ENCODE measurements at places on chromosomes 12 and 14. TPM values are rescaled to one million over a fixed set of nuclear protein-coding genes. Genes with fewer than 3 reads are reported as not detected.

DNA sequence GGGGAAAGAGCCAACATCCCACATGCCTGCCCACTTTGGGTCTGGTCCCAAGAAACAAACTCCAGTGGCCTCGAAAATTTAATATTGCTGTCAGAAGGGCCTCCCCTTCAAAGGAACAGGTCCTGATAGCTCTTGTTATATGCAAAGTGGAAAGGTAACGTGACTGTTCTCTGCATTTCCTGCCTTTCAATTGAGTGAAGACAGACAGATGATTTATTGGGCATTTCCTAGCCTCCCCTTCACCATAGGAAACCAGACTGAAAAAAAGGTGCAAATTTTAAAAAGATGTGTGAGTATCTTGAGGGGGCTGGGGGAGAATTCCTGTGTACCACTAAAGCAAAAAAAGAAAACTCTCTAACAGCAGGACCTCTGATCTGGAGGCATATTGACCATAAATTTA, 235.2 kb downstream of the ZFP36L1 start:
- no peaks in the 10 kb centered on the region for H3K27me3 ChIP-seq
- H3K4me1 ChIP-seq: peaks cover 3% of the 10 kb centered on the region
- no peaks in the 10 kb centered on the region for H3K36me3 ChIP-seq
- H3K4me3 ChIP-seq: no peak overlapping the region

GRCh38 chr14:54631016-54631415, 64.1 kb downstream of the SAMD4A start:
- H3K4me3 ChIP-seq: no peak overlapping the region
- no peaks in the 10 kb centered on the region for H3K4me1 ChIP-seq
- no peaks in the 10 kb centered on the region for H3K36me3 ChIP-seq

TMTC2 gene
- 20.6 TPM for total RNA-seq

PGF gene
- total RNA-seq: 0.57 TPM

TBX5 gene
- total RNA-seq: not detected

DNA sequence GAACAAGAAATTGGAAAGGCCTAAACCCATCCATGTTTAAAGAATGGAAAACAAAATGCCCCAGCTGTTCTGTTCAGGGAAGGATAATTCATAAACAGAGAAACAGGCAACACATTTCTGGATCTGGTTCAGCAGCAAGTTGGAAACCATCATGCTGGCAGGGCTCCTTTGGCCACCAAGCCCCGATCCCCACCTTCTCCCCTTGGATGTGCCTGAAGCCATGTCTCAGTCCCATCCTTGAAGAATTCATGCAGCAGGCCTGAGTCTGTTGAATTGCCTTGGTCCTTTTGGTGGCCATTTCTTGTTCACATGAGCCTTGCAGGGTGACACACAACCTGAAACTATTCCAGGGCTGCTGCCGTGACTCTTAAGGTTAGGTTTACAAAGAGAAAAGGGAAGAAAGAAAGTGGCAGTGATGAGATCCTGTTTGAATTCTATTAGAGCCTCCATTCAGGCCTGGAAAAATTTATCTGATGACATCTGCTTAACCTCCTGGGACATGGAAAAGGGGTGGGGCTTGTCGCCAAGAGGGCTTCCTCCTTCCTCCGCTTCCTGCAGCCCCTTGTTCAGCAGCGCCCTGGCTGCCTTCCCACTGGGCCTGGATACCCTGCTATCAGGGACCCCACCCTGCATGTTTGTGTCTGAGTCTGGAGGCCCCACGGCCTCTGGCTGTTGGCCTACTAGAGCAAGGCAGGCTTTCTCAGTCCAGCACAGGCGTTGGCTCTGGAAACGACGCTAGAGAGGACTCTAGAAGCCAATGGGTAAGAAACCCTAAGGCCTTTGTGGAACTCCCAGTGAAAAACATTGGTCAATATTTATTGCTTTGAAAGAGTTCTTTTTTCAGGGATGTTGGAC, 341.9 kb downstream of the C12orf75 start:
- H3K27ac ChIP-seq: peak overlapping the region; percentile 16
- DNase-seq: peak; percentile 20
- H3K27me3 ChIP-seq: no peaks in the 10 kb centered on the region
- H3K4me3 ChIP-seq: no peak overlapping the region

DNA sequence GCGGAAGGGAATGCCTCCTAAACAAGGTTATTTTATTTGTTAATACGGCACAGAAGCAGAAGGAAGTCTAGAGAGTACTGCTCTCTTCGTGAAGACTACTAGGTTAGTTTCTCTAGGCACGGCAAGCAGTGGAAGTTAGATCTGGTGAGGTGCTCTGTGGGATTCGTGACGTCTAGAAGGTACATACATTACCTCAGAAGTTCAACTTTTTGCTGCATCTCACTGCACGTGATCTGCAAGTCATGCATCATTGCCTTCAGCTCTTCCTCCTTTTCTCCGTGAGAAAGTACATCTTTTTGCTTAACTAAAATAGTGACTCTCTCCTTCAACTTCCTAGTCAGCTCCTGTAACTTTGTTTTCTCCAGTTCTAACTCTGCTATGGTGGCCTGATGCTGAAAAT, 74.7 kb downstream of the NIN start:
- H3K4me3 ChIP-seq: no peak overlapping the region
- H3K36me3 ChIP-seq: no peaks in the 10 kb centered on the region
- H3K27me3 ChIP-seq: no peaks in the 10 kb centered on the region
- H3K27ac ChIP-seq: no peak overlapping the region
- no peak for DNase-seq

- H3K4me3 ChIP-seq: no peak overlapping the region
- peaks cover 13% of the 10 kb centered on the region for H3K4me1 ChIP-seq
- H3K27me3 ChIP-seq: no peaks in the 10 kb centered on the region
- H3K36me3 ChIP-seq: no peaks in the 10 kb centered on the region
- H3K27ac ChIP-seq: no peak overlapping the region
These were observed 4.3 kb downstream of the ARL6IP4 start for GRCh38 chr12:122984612-122985337.

DNAJC22 gene
- total RNA-seq: 29.0 TPM

- no peaks in the 10 kb centered on the region for H3K36me3 ChIP-seq
- H3K27me3 ChIP-seq: no peaks in the 10 kb centered on the region
- no peak overlapping the region for H3K27ac ChIP-seq
- H3K4me1 ChIP-seq: no peaks in the 10 kb centered on the region
- H3K4me3 ChIP-seq: no peak overlapping the region
These were observed 27.6 kb downstream of the EML5 start for GRCh38 chr14:88765130-88765529.

MYF5 gene
- not detected for total RNA-seq

GRCh38 chr12:114673169-114673833, 10.7 kb downstream of the TBX3 start:
- DNase-seq: no peak
- peak overlapping the region; percentile 7 for H3K27ac ChIP-seq

DNA sequence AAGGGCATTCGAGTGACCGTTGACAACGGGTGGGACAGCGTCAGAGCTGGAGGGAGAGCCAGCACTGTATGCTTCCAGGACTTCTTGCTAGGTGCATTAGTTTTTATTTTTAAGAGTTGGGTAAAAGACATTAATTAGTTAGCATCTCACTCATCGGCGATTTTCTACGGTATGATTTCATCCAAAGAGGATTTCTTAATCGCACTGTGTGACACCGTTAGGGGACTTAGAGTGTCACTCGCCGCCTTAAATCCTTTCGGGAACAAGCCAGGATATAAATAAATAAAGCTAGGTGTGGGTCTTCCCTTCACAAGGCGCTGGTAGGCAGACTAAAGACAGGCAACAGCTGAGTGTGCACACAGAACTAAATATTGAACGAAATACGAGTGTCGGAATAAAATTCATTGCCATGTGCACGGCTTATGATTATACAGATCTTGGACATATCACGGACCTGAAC, 869 bp upstream of the NOVA1 start:
- peak; percentile 18 for DNase-seq
- peak overlapping the region; percentile 34 for H3K27ac ChIP-seq
- no peaks in the 10 kb centered on the region for H3K4me1 ChIP-seq

DNA sequence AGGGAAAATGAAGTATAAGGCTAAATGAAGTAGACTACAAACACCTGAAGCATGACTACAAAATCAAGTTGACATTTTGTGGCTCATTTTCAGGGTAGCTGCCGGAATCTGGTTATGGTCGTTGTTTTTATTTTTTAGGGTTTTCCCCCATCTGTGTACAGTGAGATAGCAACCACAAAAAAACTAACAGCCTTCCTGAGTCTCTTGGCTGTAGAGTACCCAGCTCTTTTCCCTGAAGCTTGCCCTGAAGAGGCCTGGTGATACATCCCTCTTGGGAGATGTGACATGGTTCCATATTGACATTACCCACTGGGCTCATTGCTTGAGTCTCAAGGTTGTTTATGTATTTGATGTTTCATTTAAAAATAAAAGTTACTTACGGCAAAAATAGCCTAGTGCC, 424.0 kb downstream of the ZFP36L1 start:
- DNase-seq: no peak
- no peak overlapping the region for H3K4me3 ChIP-seq
- H3K27me3 ChIP-seq: no peaks in the 10 kb centered on the region
- H3K27ac ChIP-seq: no peak overlapping the region
- H3K36me3 ChIP-seq: no peaks in the 10 kb centered on the region
- H3K4me1 ChIP-seq: no peaks in the 10 kb centered on the region

Data from colonic mucosa (tissue), 4 donors.